T-helper 1 cell treated with Interleukin-12 subunit alpha and Interleukin-12 subunit beta and Interleukin-4 antibody, amounts not matched to agents 30 ng/mL and 1 ng/mL, for 36 hours (primary cell): ENCODE measurements at places on chromosomes 7 and 10. TPM values are rescaled to one million over a fixed set of nuclear protein-coding genes. Genes with fewer than 3 reads are reported as not detected.

The PTPRN2 gene
- 2.5 and 2.9 TPM in 2 replicates for total RNA-seq

The EFCAB10 gene
- total RNA-seq, result not detected in 2 replicates

The SPDYE2 gene
- total RNA-seq, result 0.12 TPM in 1 of 2 replicates, not detected in the other

The LRIT2 gene
- total RNA-seq, result not detected in 2 replicates

The GPR141 gene
- not detected in 2 replicates for total RNA-seq

The NKX2-3 gene
- total RNA-seq, result not detected in 2 replicates

The DGKI gene
- total RNA-seq, result 3.4 and 3.6 TPM in 2 replicates

The GHRHR gene
- not detected in 2 replicates for total RNA-seq

The PDZD7 gene
- total RNA-seq, result 0.46 and 0.71 TPM in 2 replicates

The DPCD gene
- total RNA-seq, result 2.4 and 3.0 TPM in 2 replicates

The AKR1C3 gene
- 2.9 and 4.9 TPM in 2 replicates for total RNA-seq

The SLC25A13 gene
- total RNA-seq, result 12.8 and 13.2 TPM in 2 replicates

The FAM241B gene
- total RNA-seq, result 9.9 and 10.0 TPM in 2 replicates

The NUDT13 gene
- 0.42 and 0.68 TPM in 2 replicates for total RNA-seq

The TDRD1 gene
- total RNA-seq, result 0.05 and 0.10 TPM in 2 replicates

The PLAC9 gene
- not detected in 2 replicates for total RNA-seq

The STEAP1 gene
- 1.9 and 2.4 TPM in 2 replicates for total RNA-seq

The SPDYE18 gene
- 0.83 and 1.3 TPM in 2 replicates for total RNA-seq

The POM121C gene
- total RNA-seq, result 79.5 and 84.2 TPM in 2 replicates

The SFTPD gene
- total RNA-seq, result not detected in 2 replicates

The EMX2 gene
- total RNA-seq, result not detected in 2 replicates

The ZNF117 gene
- total RNA-seq, result 6.5 and 6.8 TPM in 2 replicates

The ARMH3 gene
- 27.8 and 28.0 TPM in 2 replicates for total RNA-seq

The IRF5 gene
- 9.8 and 11.3 TPM in 2 replicates for total RNA-seq

The WIPF3 gene
- not detected in 2 replicates for total RNA-seq

The OGDH gene
- total RNA-seq, result 136 and 149 TPM in 2 replicates

The TRIM50 gene
- not detected in 2 replicates for total RNA-seq

The GPR146 gene
- total RNA-seq, result 14.5 and 15.4 TPM in 2 replicates

The VWA2 gene
- total RNA-seq, result not detected in 2 replicates

The SEMA3D gene
- not detected in 2 replicates for total RNA-seq
